A172 (cell line): ENCODE measurements at places on chromosomes 7 and 10. TPM values are rescaled to one million over a fixed set of nuclear protein-coding genes. Genes with fewer than 3 reads are reported as not detected.

GRCh38 chr7:66804001-66804400, 63.5 kb downstream of the RABGEF1 start:
- no peak for DNase-seq

- DNase-seq, result no peak
Observed at GRCh38 chr10:106958589-106959361, 205.7 kb downstream of the SORCS1 start.

- no peak for DNase-seq
Observed at GRCh38 chr7:130490888-130491804, 739 bp upstream of the MEST start.

DNA sequence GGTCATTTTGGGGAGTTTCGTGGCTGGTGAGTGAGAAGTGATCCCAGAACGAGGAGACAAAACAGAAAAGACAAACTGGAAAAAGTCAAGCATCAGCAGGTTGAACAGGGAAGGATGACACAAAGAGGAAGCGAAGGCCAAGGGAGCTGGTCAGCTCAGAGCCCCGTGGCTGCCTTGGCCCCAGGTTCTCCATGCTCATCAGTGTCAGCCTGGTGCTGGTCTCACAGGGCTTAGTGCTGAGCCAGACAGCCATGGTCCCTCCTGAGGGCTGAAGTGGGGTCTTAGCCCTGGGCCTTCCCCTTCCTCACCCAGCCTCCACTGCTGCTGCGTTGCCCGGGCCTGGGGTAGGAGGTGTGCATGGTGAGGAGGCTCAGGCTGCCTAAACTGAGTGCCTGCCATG, 183.6 kb downstream of the PFKFB3 start:
- no peak for DNase-seq

GRCh38 chr10:29033311-29033940, 255.4 kb upstream of the LYZL1 start:
- no peak for DNase-seq

DNA sequence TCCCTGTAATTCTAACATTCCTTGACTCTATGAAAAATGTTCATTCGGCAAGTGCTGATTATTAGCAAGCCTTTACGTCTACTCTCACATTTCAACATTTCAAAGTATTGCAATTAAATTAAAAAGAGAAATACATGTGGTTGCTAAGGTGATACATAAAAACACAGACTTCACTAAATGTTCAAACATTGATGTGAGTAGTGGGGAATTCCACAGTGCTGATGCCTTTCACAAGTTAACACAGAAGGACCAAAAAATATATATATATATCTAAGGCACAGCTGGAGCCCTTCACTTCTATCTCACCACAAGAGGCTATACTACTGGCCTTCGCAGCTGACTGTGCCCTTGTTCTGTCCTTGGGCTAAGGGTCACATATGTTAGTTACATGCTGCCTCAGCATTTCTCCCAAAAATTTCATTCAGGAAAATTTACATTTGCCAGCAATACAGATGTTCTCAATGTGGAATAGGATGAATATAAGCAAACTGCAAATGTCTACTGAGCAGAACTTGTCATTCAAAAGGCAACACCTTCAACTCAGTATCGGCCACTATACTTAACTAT, 13.9 kb downstream of the CTTNBP2 start:
- no peak for DNase-seq

DNA sequence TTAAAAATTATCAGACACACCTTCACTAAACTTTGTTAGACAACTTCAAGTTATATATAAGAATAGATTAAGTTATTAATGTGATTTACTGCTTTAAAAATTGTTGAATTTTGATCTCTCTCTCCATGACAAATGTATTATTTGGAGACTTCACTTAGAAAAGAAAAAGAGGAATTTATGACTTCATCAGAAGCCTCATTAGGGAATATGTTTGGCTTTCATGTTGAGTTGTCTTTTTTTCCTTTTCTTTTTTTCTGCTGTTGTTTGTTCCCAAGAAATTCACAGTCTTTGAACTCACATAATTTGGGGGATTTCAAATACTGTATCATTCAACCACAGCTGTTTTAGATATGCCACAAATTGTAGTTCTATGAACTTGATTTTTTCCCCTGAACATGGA, 149.5 kb downstream of the PPP1R9A start:
- no peak for DNase-seq

The LAMB1 gene
- total RNA-seq, result 133 and 151 TPM in 2 replicates

DNA sequence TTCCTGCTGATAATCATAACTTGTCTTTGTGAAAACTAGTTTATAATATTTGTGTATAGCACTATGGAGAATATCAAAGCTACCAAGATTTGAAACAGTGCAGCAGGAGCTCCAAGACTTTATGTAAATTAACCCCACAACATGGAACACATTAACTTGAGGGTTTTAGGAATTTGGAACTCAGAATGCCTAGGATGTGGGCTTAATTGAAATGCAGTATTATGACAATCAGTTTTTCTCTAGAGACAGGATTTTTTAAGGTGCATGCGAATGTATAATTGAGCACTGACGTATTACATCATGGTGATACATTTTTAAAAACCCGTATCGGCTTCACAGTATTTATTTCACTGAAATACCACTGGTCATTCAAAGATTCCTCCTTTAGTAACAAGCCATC, 313.1 kb upstream of the DGKB start:
- DNase-seq, result no peak

DNA sequence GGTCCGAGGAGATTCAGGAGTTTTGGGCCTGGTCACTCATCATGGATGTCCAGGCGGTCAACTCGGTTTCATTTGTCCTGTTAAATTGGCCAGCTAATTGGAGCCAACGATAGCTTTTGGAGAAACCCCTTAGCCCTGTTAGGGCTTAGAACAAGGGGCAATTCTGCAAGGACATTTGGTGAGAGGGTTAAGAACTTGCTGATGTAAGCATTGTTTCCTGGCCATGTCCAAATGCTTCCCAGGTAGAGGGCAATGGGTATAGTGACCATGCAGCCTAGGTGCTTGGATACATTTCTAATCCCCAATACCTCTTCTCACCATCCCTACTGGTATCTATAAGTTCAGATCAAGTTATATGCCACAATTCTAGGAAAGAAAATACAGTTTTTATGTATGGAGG, 131.5 kb downstream of the RPS24 start:
- DNase-seq, result no peak

DNA sequence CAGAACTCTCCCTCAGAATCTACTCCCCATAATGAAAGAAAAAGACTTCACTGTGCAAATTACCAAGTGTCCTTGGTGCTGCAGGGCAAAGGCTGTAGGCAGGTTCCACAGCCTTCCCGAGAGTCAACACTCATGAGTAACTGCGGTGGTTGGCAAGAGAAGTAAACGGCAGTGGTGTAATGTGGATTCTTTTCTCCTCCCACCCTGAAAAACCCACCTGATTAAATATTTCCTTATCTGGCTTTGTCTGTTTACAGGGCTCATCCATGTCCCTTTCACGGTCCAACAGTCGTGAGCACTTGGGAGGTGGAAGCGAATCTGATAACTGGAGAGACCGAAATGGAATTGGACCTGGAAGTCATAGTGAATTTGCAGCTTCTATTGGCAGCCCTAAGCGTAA, 300.9 kb downstream of the BICC1 start:
- DNase-seq, result no peak

DNA sequence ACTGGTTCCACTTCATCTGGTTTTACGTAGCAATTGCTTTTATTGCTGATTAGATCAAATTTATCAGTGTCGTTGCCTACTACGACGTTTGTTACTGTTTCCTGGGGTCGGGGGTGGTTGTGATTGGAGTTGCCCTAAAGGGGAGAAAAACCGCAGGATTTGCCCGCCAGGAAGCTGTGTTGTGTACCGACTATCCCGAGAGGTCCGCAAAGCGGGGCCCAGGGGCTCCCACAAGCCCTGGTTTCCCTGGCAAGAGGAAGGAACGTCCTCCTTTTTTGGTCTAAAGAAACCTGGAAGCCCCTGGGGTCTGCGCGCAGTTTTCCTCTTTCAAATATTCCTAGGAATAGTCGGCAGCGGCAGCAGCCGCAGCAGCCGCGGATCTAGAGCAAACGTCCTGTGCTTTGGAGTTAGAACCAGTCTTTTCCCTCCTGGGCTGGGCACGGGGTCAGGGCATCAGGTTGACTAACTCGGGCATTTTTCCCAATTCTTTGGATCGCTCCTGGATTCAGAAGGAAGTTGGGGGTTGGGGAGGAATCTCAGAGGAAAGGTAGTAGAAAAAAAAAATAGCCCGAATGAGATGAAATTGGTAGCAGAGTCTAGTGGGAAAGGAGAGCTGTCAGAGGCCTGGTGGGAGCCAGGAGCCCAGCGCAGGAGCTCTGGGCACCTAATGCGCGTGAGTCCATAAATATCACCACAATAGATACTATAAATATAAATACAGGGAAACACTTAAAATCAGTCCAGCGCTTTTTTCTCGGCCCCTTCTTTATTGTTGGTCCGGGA, 4.6 kb downstream of the VAX1 start:
- DNase-seq, result no peak

- DNase-seq, result no peak
Observed at GRCh38 chr10:15224948-15225347, 56.5 kb upstream of the NMT2 start.

DNA sequence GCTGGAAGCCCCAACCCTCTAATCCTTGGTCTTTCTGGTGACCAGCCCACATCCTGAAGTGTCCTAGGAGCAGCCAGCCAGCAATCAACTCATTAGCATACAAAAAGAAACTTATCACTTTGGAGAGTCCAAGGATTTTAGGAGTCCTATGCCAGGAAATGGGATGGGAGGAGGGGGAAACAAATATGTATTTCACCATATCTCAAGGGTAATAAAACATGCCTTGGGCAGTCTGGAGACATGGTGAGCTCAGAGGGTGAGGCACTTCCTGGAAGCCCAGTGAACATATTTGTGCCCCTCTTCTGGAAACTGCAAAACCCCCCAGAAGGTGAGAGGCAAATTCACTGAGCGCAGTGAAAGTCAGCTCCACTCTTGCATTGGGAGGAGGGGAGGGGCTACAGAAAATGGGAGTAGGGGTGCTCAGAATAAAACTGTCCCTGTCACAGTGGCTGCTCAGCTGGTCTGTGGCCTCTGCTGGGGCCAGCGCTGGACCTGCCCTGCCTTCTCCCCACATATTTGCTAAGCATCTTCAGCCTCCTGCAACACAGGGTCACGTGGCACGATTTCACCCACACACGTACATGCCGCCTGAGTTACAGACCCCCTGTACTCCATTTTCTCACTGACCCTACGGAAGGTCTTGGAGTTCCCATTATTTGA, 17.7 kb upstream of the ZMIZ1 start:
- DNase-seq, result no peak

DNA sequence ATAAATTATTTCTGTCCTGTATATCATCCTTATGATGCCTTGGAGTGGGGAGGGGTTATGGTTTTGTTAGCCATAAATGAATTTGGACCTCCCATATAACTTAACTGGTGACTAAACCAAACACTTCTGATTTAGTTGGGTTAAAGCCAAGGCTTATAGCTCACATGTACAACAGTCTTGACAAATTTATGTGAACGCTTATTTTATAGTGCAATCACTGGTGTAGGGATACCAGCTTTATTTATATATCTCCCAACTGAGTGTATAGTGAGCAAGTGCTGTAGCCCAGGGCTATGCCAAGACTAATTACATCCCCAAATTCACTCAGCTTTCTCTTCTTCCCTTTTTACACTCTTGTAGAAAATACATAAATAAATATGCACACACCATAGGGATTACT, 956.2 kb downstream of the SORCS3 start:
- DNase-seq, result no peak

GRCh38 chr7:130734815-130735716, 1.1 kb upstream of the KLF14 start:
- no peak for DNase-seq

- DNase-seq, result no peak
Observed at GRCh38 chr7:50317697-50318669, 13.5 kb downstream of the IKZF1 start.

DNA sequence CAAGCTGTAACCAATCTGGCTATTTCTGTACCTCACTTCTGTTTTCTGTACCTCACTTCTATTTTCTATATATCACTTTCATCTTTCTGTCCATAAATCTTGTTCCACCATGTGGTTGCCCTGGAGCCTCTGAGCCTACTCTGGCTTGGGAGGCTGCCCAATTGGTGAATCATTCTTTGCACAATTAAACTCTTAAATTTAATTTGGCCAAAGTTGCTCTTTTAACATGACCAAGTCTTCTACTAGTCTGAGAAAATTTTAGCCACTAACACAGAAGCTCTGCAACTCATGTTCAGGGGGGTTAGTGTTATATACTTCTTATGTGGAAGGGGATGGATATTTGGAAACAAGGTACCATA, 503.5 kb downstream of the KIF20B start:
- DNase-seq, result peak; percentile 58

GRCh38 chr7:36190447-36191291, 37.6 kb downstream of the EEPD1 start:
- no peak for DNase-seq
